ENCODE measurements at places on chromosomes 2 and 18.

GRCh38 chr18:51074605-51075004 lies 44.6 kb downstream of the SMAD4 start:
- no peak for DNase-seq

DNA sequence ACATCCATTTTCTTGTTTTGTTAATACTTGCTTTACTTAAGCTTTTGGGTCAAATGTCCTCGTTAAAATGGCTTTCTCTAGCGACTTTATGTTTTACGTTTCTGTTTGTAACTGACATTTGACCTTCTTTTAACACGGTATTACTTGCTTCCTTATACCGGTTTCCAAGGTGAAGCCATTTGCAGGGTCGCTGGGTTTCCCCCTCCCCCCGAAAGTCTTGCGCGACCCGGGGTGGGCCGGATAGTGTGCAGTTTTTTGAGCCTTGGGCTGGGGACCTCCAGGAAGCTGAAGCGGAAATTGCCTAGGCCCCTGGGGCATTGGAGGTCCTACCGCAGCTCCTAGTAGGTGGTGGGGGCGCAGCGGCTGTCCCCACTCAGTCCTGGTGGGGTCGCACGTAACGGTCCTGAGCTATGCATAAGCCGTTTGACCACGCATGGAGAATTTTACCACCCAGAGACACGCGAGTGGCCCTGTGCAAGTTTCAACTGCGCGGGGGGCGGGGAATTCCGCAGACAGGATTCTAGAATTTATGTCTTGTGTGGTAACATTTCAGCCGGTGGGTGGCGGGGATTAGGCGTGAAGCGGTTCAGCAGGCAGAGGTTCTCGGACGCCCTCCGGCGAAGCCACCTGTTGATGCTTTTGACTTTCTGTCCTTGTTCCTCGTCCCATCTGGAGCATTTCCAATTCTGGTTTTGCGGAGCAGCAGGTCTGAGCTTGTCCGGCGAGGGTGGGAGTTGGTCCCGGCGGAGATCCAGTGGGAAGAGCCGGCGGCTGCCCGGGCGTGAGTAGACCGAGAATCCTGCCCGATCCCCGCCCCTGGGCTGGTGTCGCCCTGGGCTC lies 2.4 kb downstream of the CFLAR start:
- DNase-seq = peak; percentile 32

DNA sequence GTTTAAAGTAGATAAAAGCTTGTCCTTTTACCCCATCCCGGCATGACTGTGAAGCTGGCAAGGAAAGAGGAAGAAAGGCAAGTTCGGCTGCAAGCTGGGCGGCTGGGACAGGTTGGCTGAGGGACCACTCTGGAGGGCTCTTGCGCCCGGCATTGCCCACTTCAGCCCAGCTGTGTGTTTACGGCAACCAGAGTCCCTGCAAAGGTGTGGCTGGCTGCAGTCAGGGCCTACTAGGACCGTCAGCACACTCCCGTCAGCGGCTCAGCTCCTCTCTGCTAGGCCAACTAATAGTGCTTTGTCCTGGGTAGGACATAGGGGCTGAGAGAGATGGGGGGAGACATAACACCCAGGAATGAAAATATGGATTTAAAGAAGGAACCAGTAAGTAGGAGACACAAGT lies 11.7 kb upstream of the SAP130 start:
- DNase-seq = no peak

DNA sequence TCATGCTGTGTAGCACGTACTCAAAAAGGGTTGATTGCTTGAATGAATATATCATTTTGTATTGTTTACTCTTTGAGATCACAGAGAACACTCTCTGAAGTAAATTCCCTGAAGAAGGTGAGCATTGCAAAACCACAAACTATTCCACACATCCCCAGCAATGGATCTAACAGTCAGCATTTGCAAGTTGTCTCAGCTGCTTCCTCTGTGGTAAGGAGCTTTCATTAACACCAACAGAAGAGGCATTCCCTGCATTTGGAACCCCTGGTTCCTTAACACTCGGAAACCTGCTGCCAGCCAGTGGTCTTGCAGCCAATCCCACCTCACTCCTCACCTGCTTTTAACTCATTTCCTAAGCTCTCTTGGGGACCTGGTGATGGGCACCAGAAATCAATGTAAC lies 108.4 kb downstream of the IRS1 start:
- DNase-seq = no peak

- DNase-seq = no peak
Observed at GRCh38 chr2:7165736-7166135, 248.5 kb downstream of the RNF144A start.

GRCh38 chr18:24270358-24270936 lies 127.2 kb downstream of the OSBPL1A start:
- no peak for DNase-seq

GRCh38 chr2:203431391-203432185 lies 103.4 kb downstream of the ABI2 start:
- DNase-seq = no peak

DNA sequence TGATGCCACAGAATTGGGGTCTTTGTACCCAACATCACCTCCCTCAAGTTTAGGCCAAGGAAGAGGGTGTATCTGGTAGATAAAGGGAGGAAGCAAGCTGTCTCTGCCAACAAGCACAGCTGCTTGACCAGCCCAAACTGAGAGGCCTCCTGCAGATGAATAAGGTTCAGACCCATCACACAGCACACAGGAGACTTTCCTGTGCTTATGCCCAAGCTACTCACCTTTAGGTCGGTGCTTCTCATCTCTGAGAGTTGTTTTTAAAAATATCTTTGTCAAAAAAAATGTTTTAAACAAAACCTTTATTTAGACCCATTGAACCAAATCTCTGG lies 24.7 kb upstream of the SP3 start:
- no peak for DNase-seq

GRCh38 chr2:78980152-78980465 lies 45.4 kb upstream of the REG3G start:
- no peak for DNase-seq

- DNase-seq = no peak
Observed at GRCh38 chr2:8259106-8259840, 422.6 kb upstream of the ID2 start.

DNA sequence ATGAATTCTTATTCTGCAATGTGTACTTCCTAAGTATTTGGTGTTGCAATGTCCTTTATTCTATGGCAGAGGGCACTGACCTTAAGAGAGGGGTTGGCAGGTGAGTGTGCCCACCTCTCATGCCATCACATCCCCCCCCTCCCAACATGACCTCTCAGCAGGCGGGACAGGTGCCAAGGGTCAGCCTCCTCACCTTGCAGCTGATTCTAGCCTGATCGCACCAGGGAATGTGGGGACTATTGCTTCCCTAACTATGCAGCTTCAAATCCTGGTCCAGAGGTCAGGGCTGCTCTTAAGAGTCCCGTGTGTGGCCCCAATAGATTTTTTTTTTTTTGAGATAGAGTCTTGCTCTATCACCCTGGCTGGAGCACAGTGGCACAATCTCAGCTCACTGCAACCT lies 9.5 kb downstream of the HJURP start:
- no peak for DNase-seq

DNA sequence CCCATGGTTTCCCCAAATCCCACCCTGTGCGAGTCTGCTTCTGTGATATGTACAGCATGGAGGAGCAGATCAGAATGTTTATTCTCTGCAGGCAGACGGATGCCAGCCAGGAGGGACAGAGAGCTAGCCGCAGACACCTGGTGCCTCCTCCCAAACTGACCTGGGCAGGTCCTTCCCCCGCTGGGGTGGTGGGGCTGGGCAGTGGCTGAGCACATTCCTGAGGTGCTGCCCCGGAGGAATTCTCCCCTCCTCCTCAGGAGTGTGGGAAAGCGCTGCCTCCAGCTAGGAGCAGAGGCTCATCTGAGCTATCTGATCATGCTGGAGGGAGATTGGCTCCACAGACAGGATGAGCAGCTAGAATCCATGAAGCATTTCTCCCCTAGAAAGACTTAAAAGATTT lies 21.7 kb downstream of the C2orf92 start:
- no peak for DNase-seq

DNA sequence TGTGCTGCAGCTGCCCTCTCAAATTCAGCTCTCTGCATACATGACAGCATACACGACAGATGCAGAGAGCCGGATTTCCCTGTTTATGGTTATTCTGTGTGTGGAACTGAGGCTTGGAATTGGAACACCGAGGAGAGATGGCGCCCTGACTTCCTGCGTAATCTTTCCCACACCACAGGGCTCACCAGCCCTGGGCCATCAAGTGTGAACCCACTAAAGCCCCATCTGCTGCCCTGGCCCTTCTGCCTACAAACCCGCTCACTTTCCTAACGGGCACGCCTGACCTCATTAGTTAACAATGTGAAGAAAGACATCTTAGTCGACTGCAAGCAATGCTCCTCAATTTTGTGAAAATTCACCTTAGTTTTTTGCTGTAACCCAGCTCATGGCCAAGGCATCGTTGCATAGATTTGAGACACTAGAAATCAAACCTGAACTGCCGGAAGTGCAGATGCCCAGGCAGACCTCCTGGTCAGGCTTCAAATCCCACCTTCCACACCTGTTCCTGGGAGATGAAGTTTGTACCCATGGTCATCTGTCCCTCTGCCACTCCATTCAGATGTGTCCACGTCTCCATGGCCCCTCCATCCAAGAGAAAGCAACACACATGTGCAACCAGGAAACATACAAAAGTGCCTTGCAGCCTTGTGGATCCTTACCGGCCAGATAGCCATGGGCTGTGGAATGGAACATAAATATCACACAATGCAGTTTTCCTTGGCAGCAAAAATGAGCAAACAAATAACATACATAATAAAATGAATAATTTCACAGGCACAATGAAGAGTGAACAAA lies 5.0 kb upstream of the CIDEA start:
- DNase-seq = no peak

- DNase-seq = no peak
Observed at GRCh38 chr18:56977309-56977708, 169.6 kb upstream of the BOD1L2 start.

DNA sequence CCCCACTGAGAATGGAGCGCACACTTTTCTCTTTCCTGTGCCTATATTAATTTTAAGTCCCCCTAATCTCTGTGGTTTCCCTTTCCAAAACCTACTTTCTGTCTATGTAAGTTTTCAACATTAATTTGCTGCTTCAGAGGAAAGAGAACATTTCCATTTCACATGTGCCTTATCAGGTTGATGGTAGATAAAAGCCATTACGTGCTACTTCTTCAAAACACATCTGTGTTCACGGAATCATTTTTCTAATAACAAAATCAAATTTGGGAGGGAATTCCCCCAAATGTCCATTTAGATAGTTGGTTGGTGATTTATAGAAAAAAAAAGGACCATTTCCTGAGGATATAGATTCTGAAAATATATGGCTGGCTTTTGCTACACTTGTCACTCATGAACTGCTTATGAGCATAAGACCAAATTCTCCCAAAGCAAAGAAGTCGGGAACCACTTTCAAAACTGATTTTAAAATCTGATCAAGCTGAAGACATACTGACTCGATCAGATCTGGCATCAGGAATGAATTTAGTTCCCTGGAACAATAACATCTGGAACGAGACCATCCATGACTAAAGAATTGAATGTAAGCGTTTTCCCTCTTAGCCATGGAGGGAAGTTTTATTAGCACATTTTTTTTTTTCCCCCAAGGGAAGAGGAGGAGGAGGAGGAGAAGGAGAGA lies 8.2 kb downstream of the PTGR3 start:
- DNase-seq = no peak

DNA sequence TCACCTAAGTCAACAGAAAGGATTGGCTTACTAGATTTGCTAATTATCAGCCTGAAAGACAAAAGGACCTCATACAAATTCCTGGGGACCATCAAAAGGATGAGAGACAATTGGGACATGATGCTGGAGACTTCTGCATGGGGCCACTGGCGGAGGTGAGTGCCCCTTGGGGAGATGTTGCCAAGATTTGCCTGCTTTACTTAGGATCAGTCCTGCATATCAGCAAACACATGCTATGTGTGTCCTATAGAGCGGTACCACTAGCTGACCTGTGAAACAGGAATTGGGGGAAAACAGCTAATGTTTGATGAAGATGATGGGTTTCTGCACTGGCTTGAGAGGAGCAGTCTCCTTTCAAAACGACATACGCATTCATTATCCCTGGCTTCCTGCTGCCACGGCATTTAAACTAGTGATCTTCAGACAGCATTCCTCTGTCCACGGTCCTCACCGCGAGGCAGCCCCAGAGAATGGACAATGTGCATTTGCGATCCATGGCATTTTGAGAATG lies 104.2 kb downstream of the TGIF1 start:
- peak; percentile 12 for DNase-seq

- DNase-seq = no peak
Observed at GRCh38 chr2:36565712-36566111, 32.3 kb downstream of the FEZ2 start.

DNA sequence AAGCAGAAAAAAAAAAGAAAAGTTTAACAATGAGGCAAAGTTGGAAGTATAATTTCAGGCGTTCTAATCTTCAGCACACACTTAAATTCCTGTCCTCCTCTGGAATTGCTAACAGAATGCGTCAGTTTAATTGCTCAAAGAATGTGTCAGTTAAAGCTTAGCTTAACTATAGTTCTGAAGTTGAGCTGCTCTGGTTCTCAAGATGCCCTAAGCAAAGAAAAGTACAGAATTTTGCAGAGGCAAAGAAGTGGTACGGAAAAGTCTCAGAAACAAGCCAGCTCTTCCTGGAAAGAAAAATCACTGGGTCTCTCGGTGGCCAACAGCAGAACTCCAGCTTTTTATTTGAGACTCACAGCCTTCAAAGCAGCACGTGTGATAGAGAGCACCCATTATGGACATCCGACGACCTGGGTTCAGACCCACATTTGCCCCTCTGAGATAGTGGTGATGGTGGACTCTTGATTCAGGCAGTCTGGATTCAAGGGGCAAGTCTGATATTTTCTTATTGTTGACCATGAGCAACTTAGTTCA lies 22.2 kb upstream of the MYO3B start:
- no peak for DNase-seq

- DNase-seq = no peak
Observed at GRCh38 chr2:101466426-101466825, 8.5 kb downstream of the RFX8 start.

GRCh38 chr18:9915291-9916076 lies 1.7 kb downstream of the VAPA start:
- no peak for DNase-seq

DNA sequence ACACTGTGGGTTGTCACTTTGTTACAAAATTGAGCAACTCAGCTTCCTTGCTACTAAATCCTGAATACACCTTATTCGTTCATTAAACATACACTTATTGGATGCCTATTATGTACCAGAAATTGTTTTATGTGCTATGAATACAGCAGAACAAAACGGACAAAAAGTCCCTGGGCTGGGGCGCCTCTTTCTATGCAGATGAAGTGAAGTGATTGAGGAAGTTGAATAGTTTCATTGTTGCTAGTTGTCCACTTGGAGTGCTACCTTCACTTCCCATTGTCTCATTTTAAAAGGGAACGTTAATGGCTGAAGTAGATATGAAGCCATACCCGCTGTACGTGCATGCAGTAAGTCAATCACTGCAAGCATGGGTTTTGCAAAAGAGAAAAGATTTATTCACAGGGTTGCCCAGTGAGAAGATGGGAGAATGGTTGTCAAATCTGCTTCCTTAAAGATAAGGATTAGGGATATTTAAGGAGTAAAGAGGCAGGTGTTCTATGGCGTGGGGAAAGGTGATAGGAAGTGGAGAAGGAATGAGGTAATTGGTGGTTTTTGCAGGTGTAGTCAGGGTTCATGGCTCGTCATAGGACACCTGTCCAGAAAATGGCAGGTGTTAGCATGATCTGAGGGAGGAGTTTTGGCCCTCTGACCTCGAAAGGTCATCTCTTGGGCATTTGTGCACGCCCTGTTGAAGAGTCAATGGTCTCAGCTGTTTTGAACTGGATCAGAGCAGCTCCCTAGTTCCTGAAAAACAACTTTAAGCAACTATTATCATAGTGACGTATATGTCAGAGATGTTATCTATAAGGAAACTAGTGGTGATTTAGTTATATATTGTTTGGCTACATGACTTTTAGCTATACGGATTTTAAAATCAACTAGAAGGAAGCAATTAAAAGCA lies 23.5 kb downstream of the TRPM8 start:
- DNase-seq = no peak

GRCh38 chr2:147845411-147845971 lies 662 bp downstream of the ACVR2A start:
- DNase-seq = no peak
